B cell (primary cell): ENCODE measurements at places on chromosomes 16 and 17.

DNA sequence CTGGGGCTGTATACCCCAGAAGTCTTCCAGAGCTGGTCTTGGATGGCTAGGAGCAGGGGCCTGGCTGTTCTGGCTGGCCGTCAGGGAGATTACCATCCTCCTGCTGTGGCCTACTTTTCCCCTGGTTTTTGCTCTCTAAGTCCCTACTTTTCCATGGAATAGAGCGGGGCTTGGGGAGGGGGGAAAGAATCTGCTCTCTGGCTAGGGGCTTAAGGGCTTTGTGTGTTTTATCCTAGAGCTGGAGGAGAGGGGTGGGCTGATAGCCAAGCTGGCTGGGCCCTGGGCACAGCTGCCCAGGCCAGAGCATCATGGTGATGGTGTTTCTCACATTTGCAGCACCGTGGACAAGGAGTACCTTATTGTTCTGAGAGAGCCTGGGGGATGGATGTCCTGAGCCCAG, 3.6 kb downstream of the NRN1L start:
- no peak for DNase-seq

DNA sequence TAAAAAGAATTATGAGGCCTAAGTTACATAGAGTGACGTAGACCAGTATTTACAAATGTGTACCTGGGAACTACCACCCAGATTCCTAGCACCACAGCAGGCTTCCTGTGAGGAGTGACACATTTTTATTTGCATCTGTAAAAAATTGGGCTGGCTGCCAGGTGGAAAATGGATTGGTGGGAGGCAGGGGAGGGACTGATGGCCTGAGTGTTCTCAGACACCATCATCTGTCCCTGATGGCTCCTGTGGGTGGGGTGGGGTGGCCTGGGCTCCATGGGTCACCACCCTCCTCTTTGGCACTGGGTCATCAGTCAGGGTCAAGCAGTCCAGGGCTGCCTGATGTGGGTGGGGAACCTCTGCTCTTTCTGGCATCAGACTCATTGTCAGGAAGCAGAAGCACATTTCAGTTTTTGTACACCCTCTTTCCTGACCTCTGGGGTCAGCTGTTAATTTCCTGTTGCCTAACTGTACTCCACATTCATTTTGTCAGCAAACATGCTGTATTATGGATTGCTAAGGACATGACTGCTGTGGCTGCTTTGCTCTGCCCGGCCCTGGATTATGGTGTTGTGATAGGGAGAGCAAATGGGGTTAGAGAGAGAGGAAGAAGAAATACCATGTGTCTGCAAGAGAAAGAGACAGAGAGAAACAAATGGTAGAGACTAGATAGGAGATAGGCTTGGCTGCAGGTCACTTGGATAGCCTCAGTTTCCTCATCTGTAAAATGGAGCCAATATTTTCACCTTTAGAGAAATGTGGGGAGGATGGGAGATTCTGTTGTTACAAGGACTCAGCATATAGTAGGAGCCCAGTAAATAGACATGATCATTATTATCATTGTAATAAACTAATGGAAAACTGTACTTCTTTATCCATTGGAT, 11.6 kb upstream of the MFAP4 start:
- no peak for DNase-seq

DNA sequence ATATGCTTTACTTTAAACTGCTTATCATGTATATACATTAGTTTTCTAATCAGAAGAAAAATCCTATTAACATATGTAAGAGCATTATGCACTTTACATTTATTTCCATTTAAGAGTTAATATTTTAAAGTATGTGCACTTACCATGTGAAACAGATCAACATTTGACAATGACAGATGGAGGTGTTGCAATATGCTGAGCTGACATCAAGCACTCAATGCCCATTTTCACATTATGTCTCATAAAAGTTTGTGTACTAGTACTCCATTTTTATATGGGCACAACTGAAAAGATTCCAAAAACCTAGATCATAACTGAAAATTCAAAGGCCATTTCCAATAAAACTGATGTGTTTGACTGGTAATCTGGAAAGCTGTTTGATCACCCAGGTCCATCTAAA, 420.9 kb upstream of the SOX9 start:
- DNase-seq, result no peak

- DNase-seq, result peak; percentile 74
Measured at GRCh38 chr16:9138731-9139501, 47.5 kb downstream of the HAPSTR1 start.

- DNase-seq, result no peak
Measured at GRCh38 chr17:44108440-44109311, 14.8 kb downstream of the HDAC5 start.

DNA sequence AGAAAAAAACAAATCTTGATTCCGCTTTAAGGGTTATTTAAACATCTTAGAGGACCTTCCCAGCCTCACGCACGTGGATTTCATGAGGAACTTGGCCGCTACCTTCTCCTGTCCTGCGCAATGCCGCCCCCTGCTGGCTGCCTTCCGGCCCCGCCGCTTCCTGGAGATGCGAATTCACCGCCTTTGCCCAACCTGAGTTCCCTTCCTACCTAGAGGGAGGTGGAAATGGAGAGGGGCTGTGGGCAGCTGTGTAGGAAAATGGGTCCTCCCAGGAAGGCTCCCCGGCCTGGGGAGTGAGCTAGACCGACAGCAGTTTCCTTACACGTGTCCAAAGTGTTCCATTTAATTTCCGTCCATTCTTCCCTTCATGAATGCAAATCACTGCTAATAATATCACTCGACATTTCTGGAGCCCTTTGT, 1.0 kb upstream of the ABCC12 start:
- peak; percentile 82 for DNase-seq

DNA sequence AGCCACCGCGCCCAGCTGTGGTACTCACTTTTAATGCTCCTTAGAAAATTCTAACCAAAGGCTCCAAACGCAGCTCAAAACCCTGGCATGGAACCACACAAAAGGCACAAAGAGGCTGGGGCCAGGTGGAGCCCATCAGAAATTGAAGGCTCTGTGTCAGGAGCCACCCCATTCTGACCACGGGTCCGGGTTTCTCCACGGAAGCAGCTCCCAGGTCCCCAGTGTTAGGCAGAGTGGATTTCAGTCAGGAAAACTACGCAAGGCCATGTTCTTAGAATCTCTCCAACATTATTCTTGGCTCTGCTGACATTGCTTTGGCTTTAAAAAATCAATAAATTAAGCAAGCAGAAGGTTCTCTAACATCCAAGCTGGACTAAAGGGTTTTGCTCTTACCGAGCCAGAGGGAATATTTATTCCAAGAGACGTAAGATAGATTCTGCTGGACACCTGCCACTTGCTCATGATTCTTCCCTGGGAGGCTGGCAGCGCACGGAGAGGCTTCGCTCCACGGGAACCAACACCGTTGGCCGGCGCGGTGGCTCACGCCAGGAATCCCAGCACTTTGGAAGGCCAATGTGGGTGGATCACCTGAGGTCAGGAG, 93.5 kb downstream of the NXN start:
- no peak for DNase-seq

DNA sequence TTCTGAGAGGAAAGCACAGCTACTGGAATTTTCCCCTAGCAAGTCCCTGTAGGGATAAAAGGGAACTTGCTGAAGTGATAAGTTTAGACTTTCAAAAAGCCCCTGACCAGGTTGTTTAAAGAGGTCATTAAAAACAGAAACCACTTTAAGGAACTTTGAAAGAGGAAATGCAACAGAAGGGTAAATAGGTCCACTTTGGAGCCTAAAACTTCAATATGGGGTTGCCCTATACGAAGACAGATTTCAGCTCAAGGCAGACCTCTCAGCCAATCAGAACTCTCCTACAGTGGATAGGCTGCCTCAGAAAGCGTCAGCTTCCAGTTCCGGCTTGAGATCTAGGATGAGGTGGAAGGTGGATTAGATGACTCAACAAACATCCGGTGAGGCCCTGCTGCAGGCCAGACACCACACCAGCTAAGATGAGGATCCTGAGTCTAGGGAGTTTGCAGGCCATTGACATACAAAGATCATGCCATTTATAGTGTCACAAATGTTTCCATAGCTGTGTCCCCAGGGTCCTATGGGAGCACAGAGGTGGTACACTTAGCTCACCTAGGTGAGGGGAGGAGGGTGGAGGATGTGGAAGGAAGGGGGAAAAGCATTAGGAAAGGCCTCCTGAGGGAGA, 7.9 kb upstream of the MFSD6L start:
- DNase-seq, result peak; percentile 88

GRCh38 chr17:36869856-36870719, 67.2 kb upstream of the LHX1 start:
- DNase-seq, result no peak

- DNase-seq, result no peak
Measured at GRCh38 chr17:17539591-17539990, 43.4 kb upstream of the RASD1 start.
